Activated naive CD4-positive, alpha-beta T cell treated with anti-CD3 and anti-CD28 coated beads, Interleukin-2, amount 10 ng/mL, durations not matched to agents 5 hours and 36 hours (primary cell): ENCODE measurements at places on chromosomes 5 and 9. TPM values are rescaled to one million over a fixed set of nuclear protein-coding genes. Genes with fewer than 3 reads are reported as not detected.

CD72 gene
- 6.7 TPM for total RNA-seq

EXOC3 gene
- total RNA-seq: 68.3 TPM

SCAMP1 gene
- 21.3 TPM for total RNA-seq

FUT7 gene
- 1.7 TPM for total RNA-seq

SV2C gene
- 0.03 TPM for total RNA-seq
